ENCODE measurements at places on chromosomes 7 and 10.

GRCh38 chr7:106572394-106573124, 88.4 kb downstream of the CCDC71L start:
- no peak for DNase-seq

- no peak for DNase-seq
Observed at GRCh38 chr10:1377231-1377630, 321.0 kb downstream of the WDR37 start.

DNA sequence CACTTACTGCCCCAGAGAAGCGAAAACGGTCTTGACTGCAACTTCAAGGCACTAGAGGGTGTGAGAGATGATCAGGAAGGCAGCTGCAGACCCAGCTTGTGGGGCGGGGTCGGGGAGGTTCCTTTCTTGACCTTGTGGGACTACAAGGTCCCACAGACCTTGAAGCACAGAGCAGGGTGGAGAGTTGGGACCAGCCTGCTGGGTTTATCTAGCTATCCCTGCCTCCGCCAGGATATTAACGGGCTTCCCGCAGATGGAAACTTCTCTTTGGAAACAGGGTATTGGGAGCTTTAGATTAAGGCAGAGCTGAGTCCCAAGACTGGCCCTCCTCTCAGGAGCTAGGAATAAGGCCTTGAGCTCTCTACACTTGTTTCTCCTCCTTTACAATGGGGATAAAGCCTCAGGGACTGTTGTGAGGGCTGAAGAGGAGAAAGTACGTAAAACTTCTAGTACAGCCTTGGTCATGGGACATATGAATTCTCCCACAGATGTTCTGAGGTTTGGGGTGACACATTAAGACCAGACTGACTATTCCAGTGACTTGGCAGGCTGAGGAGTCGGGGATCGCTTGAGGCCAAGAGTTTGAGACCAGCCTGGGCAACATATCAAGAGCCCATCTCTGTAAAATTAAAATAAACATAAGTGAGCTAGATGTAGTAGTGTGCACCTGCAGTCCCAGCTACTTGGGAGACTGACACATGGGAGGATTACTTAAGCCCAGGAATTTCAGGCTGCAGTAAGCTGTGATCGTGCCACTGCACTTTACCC, 153.2 kb downstream of the CDH23 start:
- no peak for DNase-seq

GRCh38 chr7:121300685-121301420, 27.9 kb upstream of the WNT16 start:
- DNase-seq = no peak

GRCh38 chr10:132559538-132559937, 22.0 kb downstream of the INPP5A start:
- DNase-seq = no peak

- DNase-seq = no peak
Observed at GRCh38 chr7:134085311-134085710, 41.8 kb upstream of the LRGUK start.

DNA sequence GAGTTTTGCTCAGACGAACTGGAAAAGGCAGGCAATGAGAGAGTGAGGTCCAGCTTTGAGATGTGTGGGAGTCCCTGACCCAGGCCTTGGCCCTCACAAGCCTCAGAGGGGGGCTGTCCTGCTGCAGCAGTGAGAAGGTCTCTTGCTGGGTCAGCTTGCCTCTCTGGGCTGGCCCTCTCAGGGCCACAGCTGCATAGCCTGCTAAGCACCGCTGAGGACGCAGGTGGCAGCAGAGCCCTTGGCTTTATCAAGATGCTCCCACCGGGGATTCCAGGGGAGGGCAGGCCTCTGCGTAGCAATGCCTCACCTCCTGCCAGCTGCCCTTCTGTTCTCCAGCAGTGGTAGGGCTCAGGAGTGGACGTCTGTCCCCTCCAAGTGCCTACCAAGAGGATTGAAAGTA, 128.7 kb downstream of the COBL start:
- no peak for DNase-seq

GRCh38 chr10:128642502-128642901, 516.3 kb upstream of the MKI67 start:
- DNase-seq = no peak

DNA sequence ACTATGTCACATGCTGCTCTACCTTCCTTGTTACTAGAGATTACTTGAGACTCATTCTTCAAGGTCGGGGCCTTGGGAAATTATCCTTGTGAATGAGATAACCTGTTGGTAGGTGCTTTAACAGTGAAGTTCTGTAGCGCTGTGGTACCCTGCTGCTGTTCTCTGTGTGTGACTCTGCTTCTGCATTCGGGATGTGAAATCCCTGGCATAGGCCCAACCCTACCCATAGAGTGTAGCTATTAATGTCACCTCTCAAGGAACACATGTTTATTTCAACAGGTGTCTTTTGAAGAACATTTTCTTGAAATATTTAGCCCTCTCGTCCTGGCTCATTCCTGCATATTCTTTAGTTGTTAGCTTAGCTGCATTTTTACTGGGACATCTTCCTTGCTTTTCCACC, 41.8 kb upstream of the TMEM236 start:
- no peak for DNase-seq

- DNase-seq = no peak
Observed at GRCh38 chr7:139664434-139664833, 113.4 kb downstream of the HIPK2 start.

- no peak for DNase-seq
Observed at GRCh38 chr7:113172726-113173125, 54.4 kb upstream of the SMIM30 start.

DNA sequence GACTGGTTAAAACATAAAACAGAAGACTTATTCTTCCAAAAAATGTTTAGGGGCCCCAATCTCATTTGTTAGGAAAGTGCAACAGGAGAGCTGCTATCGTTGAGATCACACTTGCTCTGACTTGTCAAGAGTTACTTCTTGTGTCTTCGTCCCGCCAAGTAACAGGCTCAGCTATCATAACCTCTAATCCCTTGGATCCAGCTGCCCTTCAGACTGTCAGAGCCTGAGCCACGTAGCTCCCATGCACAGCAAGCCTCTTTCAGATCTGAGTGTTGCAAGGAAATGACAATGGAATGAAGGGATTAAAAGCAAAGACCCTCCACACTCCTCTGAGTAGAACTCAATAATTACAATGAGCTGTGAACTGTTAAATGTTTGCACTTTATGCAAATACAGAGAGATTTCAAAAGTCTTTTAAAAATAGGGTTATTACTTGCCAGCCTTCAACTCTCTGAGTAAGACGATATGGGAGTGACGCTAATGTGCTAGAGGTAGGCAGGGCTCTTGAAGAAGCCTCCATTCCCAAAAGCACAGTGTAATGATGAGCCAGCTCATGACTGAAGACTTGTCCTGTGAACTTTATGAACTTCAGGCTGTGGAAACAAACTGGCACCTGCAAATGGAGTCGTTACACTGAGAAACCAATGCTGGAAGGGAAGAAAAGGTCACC, 28.4 kb upstream of the CDK13 start:
- DNase-seq = no peak

DNA sequence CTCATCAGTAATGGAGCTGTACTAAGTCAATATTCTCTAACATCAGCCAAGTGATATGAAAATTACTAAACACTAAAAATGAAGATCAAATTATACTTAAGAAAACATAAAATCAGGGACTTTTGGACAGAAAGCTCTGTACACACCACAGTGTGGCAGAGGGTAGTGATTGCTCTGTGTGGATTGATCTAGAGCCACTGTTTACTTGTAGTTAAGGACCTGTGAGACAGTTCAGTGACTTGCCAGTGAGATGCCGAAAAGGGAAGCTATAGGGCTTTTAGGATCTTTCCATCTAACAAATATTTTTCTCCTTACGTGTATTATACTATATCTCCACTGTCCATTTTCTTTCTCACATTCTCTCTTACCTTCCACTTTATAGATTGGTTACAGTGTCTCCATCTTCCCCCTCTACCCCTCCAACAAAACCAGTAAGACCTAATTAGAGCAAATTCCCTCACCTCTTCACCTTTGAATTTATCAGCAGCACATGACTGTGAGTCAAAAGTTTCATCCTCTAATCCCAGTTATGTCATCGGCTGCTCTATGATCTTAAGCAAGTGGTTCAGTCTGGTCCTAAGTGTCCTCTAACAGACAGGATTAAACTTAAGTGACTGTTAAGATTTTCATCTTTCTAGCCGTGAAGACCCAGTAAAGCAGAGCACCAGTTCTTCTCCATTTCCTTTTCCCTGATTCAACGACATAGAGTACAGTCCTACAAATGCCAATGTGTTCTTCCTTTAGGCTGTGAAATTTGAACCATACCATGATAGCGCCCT, 6.9 kb downstream of the PIK3CG start:
- no peak for DNase-seq

DNA sequence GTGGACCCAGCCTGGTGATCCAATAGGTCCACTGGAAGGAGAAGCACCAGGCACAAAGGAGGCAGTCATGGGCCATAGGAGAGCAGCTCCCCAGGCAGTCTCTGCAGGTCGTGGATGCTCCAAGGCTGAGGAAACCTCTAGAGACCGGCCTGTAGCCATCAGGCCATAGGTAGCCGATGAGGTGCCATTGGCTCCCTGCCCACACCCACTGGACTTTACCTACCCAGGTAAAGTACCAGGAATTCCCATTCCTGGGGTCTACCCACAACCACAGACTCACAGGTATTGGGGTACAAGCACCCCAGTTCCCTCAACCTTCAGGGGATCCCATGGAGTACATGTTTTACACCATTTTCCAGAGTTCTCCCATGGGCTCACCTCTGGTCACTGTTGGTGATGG, 188.0 kb upstream of the TCERG1L start:
- no peak for DNase-seq

DNA sequence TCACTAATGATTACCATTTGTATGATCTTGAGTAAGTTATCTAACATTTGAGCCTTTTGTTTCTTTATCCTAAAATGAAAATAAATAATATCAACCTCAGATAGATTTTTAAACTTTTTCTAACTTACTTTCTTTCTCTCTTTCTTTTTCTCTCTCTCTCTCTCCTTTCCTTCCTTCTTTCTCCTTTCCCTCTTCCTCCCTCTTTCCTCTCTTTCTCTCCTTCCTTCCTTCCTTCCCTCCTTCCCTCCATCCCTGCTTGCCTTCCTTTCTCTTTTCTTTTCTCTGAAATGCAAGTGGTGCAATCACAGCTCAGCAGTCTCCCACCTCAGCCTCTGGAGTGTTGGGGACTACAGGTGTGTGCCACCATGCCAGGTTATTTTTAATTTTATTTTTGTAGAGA, 132.9 kb upstream of the ASAH2 start:
- DNase-seq = no peak

DNA sequence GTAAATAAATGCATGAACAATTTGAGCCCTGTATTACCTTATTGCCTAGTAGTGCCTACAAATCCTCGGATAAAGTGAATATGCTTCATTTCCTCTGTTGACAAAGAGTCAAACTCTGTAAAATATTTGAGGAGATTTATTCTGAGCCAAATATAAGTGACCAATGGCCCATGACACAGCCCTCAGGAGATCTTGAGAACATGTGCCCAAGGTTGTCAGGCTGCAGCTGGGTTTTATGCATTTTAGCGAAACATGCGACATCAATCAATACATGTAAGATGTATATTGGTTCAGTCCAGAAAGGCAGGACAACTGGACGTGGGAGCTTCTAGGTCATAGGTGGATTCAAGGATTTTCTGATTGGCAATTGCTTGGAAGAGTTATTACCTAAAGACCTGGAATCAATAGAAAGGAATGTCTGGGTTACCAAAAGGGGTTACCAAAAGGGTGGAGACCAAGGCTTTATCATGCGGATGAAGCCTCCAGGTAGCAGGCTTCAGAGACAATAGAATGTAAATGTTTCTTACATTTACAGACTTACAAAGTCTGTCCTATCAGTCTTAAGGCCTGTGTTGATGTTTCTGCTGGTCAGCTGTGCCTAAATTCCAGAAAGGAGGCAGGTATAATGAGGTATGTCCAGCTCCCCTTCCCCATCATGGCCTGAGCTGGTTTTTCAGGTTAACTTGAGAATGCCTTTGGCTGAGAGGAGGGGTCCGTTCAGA, 220.1 kb upstream of the FZD1 start:
- DNase-seq = no peak

DNA sequence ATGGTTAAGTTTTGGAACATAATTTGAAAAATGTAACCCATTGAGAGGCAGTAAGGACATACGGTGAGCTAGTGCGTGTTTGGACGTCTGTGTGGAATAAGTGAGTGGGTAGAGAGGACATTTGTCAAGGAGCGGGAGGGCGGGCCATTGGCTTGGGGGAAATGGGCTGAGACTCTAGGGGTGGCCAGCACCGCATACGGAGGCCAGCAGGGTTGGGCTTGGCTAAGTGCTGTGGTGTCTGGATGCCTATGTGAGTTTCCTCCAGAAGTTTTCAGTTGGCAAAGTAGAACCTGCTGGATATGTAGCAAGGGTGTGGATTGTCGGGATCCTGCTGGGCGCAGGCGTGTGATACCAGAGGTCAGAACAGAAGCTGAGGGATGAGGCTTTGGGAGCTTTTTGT, 103.0 kb downstream of the TCF7L2 start:
- no peak for DNase-seq

DNA sequence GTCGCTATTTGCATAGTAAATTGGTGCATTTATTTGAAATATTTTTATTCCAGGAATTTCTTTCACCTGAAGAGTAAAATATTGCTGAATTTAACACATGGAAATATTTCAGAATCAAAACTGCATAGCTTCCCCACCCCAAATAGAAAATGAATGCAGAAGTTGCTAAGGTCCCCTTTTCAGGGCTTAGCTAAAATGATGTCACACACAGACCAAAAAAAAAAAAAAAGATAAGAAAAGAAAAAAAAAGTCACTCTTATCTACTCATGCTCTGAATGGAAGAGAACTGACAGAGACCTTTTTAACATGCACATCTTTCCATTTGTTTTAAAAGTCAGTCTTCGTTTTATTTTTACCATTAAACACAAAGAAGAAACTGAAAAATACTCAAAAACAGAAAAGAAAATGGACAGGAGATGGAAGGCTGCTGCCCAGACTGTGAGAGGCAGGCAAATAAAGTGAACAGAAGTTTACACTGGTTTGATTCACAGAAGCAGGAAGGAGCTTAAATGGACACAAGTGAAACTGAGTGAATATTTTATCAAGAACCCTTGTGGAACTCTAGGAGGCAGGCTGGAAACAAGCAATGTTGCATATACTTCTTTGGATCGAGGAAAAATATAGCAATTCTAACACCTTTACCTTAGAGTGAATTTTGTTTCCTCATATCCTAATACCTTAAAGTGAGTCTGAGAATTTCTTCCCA, 32.0 kb downstream of the PSMC2 start:
- no peak for DNase-seq

All from stimulated activated CD4-positive, alpha-beta T cell treated with anti-CD3 and anti-CD28 coated beads, Interleukin-15, amount 100 ng/mL, for 48 hours (primary cell).